ENCODE measurements at places on chromosomes 2 and 18. TPM values are rescaled to one million over a fixed set of nuclear protein-coding genes. Genes with fewer than 3 reads are reported as not detected.

DNA sequence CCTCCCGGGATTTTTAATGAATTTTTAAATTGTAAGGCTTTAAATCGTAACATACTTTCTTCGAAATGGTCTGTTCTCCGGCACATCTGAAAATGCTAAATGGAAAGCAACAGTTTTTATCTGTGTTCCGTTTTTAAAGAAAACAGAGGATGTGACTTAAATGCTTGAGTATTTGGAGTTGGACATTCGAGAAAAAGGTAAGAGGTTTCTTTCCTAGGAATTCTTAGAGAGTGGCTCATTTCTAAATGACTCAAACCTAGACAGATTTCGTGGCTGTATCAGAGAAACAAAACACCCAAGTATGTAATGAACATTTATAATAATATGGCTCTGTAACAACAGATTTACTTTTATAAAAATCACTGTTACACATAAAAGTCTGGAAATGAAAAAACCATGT, 177.6 kb upstream of the CCDC68 start:
- no peak for DNase-seq

GRCh38 chr2:108199726-108200125, 40.0 kb upstream of the SULT1C3 start:
- no peak for DNase-seq

DNA sequence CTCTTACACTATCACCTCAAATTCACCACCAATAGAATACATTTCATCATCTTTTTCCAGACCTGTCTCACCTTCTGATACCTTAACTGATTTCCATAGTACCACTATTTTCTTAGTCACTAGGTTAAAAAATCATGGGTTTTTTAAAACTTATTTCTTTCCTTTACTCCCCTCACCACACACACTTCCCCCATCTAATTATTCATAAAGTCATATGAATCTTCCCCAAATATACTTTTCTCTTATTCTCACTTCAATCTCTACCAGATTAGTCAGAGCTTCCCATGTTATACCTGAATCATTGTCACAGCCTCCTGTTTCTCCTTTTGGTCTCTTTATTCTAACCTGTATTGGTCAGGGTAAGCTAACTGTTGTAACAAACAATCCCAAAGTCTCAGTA, 696.3 kb downstream of the BCL11A start:
- no peak for DNase-seq

KIF3C gene
- 19.2 TPM for polyA plus RNA-seq

CIB4 gene
- not detected for polyA plus RNA-seq

Measured in left renal cortex interstitium (tissue), 4 donors.